ENCODE measurements at places on chromosomes 11 and 22. TPM values are rescaled to one million over a fixed set of nuclear protein-coding genes. Genes with fewer than 3 reads are reported as not detected.
A peak's percentile ranks its signal among the peaks of the same experiment; 100 is the strongest.

GRCh38 chr11:79486242-79486984, 45.6 kb upstream of the TENM4 start:
- no peak for DNase-seq

GRCh38 chr11:79076526-79077115, 364.2 kb downstream of the TENM4 start:
- DNase-seq = peak; percentile 54

The SPON1 gene
- total RNA-seq = not detected

DNA sequence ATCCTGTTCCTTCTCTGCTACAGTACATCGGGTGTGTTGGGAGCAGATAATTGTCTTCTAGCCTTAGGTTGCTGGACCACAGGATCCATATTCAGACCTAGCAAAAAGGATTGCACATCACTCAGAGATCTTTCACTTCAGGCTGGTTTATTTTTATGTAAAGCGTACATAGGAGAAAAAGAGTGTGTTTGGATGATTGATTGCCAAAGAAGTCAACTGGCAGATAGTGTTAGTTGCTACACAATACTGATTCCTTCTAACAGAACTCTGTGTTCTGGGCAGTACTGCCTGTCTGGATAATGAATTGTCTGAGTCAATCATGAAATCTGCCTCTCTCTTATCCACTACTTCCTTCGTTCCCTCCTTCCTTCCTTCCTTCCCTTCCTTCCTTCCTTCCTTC, 31.0 kb upstream of the PGM2L1 start:
- DNase-seq = no peak

The TMEM184B gene
- total RNA-seq = 69.1 TPM

DNA sequence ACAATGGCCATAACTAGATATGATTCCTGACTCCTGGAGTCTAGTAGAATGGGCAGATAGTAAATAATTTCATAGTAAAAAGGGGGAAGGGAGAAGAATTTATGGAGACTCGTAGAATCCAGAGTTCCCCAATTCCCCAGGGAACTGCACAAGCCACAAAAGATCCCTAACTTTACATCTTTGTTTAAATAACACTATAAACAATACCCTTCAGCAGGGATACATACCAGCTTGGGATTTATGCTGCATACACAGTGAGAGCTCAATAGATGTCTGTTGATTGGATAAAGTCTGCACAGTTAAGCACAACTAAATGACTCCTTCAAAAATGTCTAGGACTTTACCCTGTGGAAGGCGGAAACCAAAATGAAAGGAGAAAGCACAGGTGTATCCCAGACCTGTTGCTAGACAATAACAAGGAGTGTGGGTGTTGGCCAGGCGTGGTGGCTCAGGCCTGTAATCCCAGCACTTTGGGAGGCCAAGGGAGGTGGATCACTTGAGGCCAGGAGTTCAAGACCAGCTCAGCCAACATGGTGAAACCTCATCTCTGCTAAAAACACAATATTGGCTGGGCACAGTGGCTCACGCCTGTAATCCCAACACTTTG, 6.8 kb downstream of the SLC35F2 start:
- no peak for DNase-seq

The DNAL4 gene
- total RNA-seq = 18.3 TPM

DNA sequence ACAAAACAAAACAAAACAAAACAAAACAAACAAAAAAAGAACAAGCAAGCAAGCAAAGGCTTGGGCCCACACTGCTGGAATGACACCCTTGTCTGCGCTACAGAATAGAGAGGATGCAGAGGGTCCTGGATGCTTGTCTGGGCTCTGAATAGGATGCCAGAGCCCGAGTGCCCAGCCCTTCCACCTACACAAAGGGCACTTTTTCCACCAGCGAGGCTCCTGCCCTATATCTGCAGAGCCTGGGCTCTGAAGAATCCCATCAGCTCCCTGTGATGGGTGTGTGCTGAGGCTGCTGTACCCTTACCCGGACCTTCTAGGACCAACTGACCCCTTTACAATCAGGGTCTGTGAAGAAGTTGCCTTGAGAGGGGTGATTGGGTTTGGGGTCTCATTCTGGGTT, 221.2 kb downstream of the DSCAML1 start:
- no peak for DNase-seq

DNA sequence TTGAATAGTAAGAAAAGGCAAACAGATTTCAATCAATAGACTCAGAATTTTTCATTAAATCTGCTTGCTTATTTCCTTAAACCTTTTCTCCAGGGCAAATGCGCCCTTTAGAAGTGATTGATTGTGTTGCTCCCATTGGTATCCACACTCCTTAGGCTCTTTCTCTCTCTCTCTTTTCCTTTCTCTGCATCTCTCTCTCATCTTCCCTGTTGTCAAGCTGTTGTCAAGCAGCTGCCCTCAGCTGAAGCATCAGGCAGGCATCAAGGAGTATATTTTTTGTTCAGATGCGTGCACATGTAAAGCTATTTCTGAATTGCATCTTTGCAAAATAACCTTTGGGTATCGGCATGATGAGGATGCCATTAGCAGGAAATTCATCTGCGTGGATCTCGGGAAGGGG, 107.2 kb upstream of the PLET1 start:
- no peak for DNase-seq

The SMC1B gene
- total RNA-seq = not detected

- no peak for DNase-seq
These were observed 25.2 kb downstream of the TSPAN32 start for GRCh38 chr11:2327032-2327431.

- peak; percentile 36 for DNase-seq
These were observed 839 bp downstream of the CBY1 start for GRCh38 chr22:38657045-38657909.

The BLID gene
- total RNA-seq = 4.1 TPM

The OR8D4 gene
- not detected for total RNA-seq

DNA sequence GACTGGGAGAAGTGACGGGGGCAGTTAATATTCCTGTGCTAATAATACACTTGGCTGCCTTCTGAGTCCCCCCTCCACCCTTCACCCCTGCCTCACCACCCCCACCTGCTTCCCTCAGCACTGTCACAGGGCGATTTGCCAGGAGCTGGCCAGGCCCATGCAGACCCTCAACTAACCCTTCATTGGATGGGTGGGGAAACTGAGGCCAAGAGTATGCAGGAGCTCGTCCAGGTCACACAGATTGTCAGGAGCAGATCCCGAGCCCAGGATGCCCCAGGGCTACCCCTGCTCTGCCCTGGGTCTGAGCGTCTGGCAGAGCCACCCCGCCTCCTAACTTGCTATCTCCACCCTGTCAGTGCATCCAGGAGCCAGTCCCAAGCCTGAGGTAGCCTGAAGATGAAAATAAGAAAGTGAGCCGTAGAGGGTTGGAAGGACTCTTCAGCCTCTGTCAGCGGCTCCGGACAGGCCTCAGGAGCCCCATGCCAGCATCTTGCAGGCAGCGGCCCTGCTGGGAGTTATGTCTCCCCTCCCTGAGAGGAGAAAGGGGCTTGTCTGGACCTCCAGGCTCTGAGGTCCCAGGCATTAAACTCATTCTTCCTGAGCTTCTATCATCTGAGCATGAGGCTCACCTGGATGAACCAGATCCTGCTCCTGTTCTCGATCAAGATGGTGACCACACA, 6.2 kb downstream of the TPBGL start:
- no peak for DNase-seq

The OR52I1 gene
- not detected for total RNA-seq

The ZBTB16 gene
- 70.4 TPM for total RNA-seq

The PARVA gene
- total RNA-seq = 36.7 TPM

DNA sequence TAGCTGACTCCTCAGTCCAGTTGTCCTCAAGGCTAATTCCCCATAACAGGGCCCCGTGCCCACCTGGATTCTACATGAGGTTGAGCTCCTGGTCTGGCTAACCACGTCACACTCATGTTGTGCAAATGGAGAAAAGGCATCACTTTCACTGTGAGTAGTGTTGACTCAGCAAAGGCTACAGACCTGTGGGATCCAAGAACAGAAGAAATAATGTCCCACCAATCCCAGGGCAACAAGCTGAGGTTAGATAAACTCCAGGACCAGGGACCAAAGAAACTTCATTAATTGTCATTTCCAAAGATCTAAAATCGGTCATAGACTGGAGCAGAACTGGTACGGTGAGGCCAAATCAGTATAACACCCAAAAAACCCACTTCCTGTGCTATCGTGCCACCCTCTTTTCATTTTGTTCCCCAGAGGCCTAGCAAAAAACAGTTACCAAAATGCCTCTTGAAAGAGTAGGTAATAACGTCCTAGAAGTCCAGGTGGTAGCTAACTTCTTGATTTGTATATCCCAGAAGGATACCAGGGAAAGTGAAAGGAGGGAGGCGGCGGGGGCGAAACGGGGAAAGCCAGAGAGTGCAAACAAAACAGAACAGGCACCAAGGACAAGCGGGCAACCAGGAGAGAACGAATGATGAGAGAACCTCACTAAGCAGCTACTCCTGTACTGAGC, 1.4 kb downstream of the PCSK7 start:
- no peak for DNase-seq

- peak; percentile 64 for DNase-seq
These were observed 292.2 kb downstream of the ST3GAL4 start for GRCh38 chr11:126647735-126648134.

- DNase-seq = no peak
These were observed 74.7 kb upstream of the PHF21B start for GRCh38 chr22:45084400-45084920.

DNA sequence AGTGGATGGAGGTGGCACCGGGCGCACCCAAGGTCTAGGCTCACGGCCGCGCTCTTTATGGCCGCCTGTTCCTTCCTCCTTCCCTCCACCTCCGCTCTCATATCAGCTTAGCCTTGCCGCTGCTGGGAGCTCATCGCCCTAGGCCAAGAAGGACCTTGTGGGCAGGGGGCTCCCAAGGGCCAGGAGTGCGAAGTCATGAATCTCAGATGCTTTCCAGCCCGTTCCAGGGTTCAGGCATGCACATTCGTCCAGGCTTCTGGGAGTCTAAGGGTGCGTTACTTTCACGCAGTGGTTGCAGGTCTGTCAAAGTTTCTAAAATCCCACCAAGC, 4.1 kb upstream of the GALR3 start:
- DNase-seq = no peak

DNA sequence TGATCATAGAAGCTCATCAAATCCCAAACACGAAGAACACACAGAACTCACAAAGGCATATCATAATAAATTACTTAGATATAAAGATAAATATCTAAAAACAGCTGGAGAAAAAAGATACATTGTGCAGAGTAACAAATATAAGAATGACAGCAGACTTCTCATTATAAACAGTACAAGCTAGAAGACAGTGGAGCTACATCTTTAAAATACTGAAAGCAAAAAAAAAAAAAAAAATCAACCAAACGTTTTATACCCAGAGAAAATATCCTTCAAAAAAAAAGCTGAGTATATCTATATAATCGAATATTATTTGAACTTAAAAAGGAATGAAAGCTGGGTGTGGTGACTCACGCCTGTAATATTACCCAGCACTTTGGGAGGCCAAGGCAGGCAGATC, 90.0 kb downstream of the SBF2 start:
- DNase-seq = no peak

GRCh38 chr22:26362471-26362870, 66.6 kb upstream of the ASPHD2 start:
- no peak for DNase-seq

- peak; percentile 25 for DNase-seq
These were observed 38.7 kb downstream of the EIF3F start for GRCh38 chr11:8025816-8026215.

GRCh38 chr22:37249986-37250385, 5.9 kb upstream of the RAC2 start:
- no peak for DNase-seq

DNA sequence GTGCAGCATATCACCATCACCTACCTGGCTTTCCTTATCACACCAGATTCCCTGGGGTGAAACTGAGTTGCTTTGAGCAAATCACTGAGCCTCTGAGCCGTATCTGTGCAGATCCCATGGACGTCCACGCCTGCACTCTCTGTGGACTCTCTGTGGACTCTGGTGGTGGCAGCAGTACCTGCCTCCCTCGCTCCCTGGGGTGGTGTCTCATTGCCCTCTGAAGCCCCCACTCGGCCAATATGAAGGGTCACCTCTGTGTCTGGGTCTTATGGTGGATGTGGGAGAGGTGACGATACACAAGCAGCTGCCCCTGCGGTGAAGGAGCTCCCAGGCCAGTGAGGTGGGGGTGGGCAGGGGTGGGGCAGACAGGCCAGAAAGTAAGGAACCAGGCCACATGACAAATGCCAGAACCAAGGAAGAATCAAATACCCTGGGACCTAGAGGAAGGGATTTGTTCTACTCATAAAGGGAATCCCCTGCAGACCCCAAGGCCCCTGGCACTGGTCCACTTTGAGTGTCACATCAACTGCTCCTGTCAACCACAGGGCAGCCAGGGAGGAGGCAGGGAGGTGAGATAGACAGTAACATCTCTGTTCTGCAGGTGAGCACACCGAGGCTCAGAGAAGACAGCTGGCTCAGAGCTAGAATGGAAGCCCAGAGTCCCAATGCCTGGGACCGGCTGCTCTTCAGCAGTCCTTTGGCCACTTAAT, 9.2 kb upstream of the CHST1 start:
- no peak for DNase-seq

- DNase-seq = peak; percentile 13
These were observed 22.2 kb downstream of the CASP5 start for GRCh38 chr11:105000797-105001196.

DNA sequence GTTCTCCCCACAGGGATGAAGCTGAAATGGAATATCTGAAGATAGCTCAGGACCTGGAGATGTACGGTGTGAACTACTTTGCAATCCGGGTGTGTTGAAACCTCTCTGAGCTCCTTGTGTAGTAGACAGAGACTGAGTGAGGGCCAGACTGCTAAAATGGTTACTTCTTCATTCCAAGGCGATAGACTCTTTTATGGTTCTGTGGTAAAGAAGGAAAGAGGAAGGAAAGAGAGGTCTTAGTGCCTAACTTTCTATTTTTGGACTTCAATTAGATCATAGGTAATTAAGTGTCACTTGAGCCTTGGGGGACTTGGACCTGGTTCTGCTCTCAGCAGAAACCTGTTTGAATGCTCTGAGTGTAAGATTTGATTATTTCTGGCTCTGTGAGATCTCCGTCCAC, 54.7 kb downstream of the NF2 start:
- no peak for DNase-seq

The ABTB2 gene
- total RNA-seq = 3.1 TPM

The MB gene
- not detected for total RNA-seq

GRCh38 chr11:92870196-92870832, 99.1 kb upstream of the MTNR1B start:
- no peak for DNase-seq

The OTOG gene
- total RNA-seq = not detected

DNA sequence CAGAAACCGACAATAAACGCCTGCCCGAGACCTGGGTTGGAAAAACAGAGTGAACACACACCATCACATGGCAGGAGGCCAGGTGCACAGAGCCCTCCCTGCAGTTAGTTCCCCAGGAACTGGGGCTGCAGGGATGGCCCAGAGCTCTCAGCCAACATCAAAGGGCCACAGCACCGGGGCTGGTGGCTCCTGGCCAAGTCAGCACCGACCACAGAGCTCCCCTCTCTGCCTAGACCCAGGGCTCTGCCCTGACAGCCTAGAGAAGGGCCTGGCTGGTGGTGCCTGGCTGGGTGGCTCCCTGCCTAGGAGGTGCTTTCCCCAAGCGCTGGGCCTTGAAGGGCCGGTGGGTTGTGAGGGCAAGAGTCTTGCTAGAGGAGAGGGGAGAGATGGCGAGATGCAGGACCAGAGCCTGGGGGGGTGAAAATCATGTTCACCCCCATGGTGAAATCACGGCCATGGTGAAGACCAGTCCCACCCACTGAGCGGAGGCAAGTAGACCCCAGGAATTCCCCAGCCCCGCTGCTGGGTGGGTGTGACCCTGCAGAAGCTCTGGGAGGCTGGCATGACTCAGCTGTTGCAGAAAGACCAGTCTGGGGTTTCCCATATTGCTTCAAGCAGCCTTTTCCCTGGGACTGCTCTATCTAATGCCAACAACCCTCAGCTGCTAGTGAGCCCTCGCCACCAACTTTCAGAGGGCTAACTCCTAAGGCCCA, 7.2 kb upstream of the BID start:
- peak; percentile 93 for DNase-seq

Data from MCF 10A (cell line).